ENCODE measurements at places on chromosomes 7 and 10. TPM values are rescaled to one million over a fixed set of nuclear protein-coding genes. Genes with fewer than 3 reads are reported as not detected.

DNA sequence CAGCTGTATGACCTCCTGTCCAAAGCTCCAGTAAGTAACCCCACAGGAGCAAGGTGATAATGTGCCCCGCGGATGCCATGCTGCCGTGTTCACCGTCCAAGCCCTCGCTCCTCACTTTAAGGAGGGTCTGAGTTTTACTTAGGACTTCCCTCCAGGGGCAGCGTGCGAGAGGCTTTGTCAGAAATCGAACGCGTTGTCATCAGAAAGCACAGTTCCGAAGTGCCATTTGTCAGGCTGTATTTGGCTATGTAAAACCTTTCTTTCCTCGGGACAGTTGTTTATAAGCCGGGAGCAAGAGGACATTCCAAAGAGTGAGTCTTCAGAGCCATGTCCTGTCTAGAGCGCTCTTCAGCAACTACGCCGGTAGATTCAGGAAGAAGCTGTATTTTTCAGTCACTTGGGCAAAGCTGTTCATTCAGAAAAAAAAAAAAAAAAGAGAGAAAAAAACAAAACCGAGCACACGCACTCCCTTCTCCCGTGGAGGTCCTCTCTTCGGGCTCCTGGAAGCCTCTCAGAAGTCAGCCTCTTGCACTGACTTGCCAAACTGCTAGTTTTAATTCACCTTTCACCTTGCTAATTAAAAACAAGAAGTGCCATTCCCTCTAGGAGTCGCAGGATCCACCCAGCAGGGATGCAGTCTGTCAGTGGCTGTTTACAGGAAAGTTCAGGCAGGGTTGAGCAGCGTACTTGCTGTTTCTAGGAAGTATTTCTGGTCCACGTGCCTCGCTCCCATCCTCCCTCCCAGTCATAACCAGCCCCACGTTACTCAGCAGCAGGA lies at the start of gene SEMA3E:
Gene SEMA3E (minus strand): TSS at position 676 of the 778 bp plus-strand sequence.
- peak; percentile 45 for DNase-seq

- DNase-seq, result peak; percentile 34
Measured at GRCh38 chr10:24208661-24209431, at the start of gene KIAA1217. Gene KIAA1217 (plus strand): TSS chr10:24209138. CDS start chr10:24209194, 56 bp downstream.

DNA sequence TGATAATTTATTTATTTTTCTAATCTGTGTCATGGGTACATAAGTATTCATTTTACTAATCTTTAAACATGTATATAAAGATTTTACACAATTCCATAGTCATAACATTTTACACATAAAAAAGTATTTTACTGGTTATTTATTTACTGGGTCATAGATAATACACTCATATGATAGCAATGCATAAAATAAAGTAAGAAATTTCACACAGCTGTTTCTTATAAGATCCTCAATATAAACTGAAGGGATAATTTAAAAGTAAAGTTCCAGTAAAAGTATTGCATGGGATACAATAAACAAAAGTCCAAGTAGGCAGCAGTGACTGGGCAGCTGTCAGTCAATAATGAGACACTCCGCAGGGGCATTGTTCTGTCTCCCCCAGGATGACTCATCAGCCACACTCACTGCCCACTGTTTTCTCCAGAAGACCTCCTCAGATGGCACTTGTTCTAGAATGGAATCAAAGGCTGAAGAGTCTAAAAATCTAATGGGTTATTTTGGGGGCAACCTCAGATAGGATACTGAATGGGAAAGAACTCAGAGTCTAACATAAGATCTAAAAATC lies 32.7 kb downstream of the DPY19L1 start:
- peak; percentile 65 for DNase-seq

GRCh38 chr7:69772718-69773436 lies 174.6 kb downstream of the AUTS2 start:
- DNase-seq, result no peak

The CHST3 gene
- total RNA-seq, result 40.6 TPM
